Hippocampal formation (tissue), 2 donors: ENCODE measurements at places on chromosomes 16 and 17.
A peak's percentile ranks its signal among the peaks of the same experiment; 100 is the strongest.

DNA sequence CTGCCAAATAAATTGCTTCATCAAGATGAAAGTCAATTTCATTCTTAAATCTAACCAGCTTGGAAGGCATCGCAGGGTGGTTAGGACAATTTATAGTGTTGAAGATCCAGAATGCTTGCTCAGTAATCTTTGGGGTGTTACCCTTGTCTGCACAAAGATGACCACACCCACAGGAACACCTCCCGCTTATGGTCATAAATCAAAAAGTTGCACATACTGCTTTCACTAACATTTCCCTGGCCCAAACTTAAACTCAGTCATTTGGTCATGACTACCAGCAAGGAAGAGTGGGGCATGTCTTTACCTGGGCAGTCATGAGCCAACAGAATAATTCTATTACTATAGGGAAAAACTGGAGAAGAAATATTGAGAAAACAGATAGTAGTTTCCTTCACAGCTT, 57.6 kb upstream of the KIF2B start:
- no peak for DNase-seq

DNA sequence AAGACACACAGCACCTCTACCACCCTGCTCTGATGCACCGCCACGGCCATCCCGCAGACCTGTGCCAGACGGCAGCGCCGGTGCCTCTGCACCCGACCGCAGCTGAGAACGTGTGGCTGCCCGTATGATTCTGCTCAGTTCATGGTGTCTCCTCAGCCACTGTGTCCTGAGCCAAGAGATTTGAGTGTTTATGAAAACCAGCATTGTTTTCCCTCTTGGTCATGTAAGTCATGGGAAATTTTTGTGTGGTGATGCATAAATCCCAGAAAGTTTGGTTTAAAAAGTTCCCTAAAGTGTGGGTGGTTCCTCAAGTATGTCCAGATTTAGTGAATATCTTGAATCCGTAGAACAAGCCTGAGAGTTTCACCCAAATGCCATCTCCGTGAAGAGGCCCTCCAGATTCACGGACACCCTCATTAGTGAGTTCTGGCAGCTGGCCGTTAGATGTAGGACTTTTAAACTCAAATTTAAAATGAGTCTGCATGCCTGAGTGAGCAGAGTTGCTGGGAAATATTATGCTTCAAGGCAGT, 57.6 kb downstream of the CDRT4 start:
- DNase-seq: no peak

DNA sequence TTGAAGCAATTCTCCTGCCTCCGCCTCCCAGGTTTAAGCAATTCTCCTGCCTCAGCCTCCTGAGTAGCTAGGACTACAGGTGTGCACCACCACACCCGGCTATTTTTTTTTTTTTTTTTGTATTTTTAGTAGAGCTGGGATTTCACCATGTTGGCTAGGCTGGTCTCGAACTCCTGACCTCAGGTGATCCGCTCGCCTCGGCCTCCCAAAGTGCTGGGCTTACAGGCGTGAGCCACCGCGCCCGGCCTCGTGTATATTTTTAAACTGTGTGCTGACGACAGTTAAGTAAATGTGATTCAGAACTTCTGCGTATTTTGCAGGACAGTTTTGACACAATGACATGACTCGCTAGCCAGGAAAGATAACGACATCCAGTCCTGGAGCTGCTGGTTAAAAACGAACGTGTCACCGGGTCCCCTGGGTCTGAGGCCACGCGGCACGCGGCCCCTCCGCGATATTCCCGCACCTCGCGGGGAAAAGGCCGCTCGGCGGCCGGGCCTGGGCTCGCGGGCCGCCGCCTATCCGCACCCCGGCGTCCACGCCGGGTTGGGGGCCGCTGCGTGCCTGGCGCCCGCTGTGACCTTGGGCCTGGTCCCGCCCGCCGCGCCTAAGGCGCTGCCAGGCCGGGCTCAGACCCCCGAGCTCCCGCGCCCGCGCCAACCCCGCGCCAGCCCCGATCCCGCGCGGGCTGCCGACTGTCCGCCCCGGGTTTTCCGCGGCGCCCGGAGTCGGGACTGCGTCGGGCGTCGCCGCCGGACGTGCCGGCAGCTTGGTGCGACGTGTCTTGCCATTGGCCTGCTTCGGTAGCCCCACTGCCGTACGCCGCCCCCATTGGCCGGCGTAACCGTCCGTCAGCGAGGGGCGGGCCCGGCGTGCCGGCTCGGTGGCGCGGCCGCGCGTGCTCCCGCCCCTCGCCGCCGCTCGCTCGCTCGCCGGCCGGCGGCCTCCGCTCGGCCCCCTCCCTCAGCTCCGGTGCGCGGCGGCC, at the start of gene FOXK2:
Gene FOXK2 (plus strand): TSS at position 907 of the 985 bp plus-strand sequence. CDS start 157 bp downstream, outside the sequence.
- peak; percentile 88 for DNase-seq

DNA sequence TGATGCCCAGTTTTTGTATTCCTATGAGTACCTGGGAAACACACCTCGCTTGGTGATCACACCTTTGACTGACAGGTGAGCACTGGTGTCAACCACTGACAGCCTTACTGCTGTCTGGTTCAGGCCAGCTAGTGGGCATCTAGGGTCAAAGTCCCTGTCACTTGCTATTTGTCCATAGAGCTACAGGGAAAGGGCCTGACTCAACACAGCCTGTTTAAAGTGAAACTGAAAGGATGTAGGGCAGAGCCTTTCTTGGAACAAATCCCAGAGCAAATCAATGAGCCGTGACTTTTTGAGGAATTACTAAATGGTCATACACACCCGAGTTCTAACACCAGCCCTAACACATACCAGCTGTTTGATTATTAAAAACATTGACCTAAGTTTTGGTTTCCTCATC, 106.8 kb downstream of the DNAH9 start:
- no peak for DNase-seq

DNA sequence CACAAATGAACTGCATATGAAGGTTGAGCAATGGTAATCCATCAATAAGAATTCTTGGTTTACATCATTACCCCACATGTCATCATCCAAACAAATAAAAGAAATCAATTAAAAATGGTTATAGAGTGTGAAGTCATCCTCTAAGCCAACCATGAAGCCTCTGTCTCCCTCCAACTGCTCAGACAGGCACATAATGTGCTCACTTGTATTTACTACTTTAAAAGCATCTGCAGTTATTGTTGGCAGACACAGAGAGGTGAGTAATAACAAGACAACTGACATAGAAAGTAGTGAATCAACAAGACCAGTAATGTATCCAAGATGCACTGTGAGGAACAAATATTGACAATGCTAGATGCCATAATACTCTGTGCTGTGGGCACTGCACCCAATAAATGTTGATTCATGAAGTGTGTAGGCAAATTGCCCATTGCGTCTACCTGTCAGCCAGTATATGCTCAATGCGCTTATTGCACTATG, 20.0 kb downstream of the ADAMTS18 start:
- DNase-seq: no peak

DNA sequence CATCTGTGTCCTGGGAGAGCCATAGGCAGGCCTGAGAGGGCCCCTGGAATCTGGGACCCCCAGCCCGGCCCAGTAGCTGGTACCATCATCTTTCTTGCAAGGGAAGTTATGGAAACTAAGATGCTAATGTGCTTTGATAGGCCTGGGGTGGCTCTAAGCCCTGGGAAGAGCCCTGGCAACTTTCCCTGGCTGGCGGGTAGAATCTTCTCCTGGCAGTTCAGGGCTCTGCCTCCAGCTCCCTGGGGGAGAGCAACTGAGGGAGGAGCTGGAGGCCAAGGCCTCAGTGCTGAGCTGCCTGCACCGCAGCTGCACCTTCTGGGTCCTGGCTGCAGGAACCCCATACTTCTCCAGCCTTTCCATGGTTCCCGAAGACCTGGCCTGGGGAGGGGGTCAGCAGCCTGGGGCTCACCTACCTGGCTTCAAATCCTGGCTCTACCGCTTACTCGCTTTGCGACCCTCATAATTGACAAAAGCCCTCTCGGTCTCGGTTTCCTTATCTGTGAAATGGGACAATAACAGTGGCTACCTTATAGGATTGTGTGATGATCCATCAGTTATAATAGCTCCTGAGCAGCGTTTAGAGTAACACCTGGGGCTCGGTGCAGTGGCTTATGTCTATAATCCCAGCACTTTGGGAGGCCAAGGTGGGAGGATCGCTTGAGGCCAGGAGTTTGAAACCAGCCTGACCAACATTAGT, 333.7 kb downstream of the SEC14L1 start:
- DNase-seq: no peak

GRCh38 chr17:46193151-46193625, at the start of gene KANSL1:
Gene KANSL1, minus strand, starts transcription at chr17:46193429. Its CDS starts 21,286 bp downstream, at chr17:46172143.
- DNase-seq: peak; percentile 75

- DNase-seq: no peak
These were observed 28.7 kb upstream of the GRIN2A start for GRCh38 chr16:10210944-10211343.

DNA sequence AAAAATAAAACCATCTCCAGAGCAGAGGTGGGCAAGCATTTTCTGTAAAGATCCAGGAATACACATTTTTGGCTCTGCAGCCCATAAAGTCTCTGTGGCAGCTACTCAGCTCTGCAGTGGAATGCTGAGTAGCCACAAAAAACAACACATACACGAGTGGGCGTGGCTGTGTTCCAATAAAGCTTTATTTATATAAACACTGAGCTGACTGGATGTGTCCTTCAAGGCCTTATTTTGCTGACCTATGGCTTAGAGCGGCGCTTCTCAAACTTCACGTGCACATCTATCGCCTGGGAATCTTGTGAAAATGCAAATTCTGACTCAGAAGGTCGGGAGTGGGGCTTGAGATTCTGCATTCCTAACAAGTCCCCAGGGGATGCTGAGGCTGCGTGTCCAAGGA, 39.7 kb downstream of the XYLT1 start:
- DNase-seq: no peak

- no peak for DNase-seq
These were observed 65.6 kb downstream of the PRKCB start for GRCh38 chr16:23901178-23902033.

- DNase-seq: no peak
These were observed 77.8 kb downstream of the ADCY9 start for GRCh38 chr16:4038448-4038847.
